Stimulated activated naive CD4-positive, alpha-beta T cell treated with Interleukin-2 at 50 U/mL for 16 hours (primary cell): ENCODE measurements at places on chromosomes 3 and 15.

DNA sequence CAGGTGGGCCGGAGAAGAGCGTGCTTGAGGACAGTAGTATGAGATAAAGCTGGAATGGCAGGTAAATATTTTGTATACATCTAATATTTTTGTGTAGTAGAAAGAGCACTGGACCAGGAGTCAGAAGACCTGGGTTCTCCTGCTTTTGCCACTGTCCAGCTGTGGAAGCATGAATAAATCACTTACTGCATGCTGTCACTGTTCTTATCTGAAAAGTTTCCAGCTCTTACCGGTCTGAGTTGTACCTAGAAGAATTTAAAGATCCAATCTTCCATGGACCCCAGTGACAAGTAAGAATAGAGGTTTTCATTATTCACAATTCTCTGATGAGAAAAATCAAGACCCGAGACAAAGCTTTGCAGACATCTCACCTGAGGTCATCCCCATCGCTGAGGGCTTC is 5.9 kb downstream of the XPC start:
- no peak for DNase-seq

- DNase-seq, result no peak
Measured at GRCh38 chr15:61151791-61152190, 77.3 kb downstream of the RORA start.

- DNase-seq, result no peak
Measured at GRCh38 chr3:147371771-147372340, 34.5 kb downstream of the ZIC4 start.

GRCh38 chr3:105876780-105877327 is 8.0 kb upstream of the CBLB start:
- DNase-seq, result no peak

- no peak for DNase-seq
Measured at GRCh38 chr3:28726840-28727239, 378.2 kb upstream of the AZI2 start.

DNA sequence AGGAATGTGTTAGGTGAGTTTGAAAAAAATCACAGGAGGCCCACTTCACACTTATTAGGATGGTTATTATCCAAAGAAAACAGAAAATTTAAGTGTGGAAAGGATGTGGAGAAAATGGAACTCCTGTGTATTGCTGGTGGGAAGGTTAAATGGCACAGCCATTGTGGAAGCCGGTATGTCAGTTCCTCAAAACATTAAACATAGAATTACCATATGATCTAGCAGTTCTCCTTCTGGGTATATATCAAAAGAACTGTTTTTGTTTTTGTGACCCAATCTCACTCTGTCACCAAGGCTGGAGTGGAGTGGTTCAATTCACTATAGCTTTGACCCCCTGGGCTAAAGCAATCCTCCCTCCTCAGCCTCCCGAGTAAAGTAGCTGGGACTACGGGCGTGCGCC is 10.4 kb upstream of the ZFYVE19 start:
- DNase-seq, result no peak

- DNase-seq, result no peak
Measured at GRCh38 chr3:158789592-158789991, 12.3 kb upstream of the MFSD1 start.

GRCh38 chr3:58474967-58475578 is 16.8 kb upstream of the KCTD6 start:
- DNase-seq, result no peak

GRCh38 chr3:61955483-61955882 is 394.1 kb downstream of the PTPRG start:
- no peak for DNase-seq

- no peak for DNase-seq
Measured at GRCh38 chr15:69830876-69831275, 266.8 kb downstream of the TLE3 start.

GRCh38 chr3:24952388-24952787 is 457.7 kb upstream of the THRB start:
- no peak for DNase-seq

DNA sequence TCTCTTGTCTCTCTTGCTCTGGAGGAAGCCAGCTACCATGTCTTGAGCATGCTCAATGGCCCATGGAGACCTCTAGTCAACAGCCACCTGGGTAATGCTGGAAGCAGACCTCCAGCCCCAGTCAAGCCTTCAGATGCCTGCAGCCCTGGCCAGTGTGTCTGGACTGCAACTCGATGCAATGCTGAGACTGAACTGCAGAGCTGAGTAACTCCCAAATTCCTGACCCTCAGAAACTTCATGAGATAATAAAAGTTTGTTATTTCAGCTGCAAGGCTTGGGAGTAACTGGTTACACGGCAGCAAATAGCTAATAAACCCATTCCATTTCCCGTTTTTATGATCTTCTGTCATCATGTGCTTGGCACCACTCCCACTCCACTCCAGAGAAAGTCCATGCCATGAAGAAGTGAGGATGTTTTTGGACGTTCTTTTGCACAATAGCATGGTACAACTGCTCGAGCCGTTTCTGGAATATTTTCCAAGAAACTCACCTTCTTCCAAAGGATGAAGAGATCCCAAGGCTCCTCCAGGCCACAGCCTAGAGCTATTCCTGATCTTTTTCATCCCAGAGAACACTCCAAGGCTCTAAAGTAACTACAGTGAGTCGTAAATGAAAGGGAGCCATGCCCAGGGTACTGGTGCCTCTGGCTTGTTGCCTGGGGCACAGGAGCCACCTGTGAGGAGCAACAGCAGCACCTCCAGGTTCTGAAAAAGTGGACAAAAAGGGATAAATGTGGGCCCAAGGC is 72.0 kb upstream of the KLF13 start:
- DNase-seq, result no peak

DNA sequence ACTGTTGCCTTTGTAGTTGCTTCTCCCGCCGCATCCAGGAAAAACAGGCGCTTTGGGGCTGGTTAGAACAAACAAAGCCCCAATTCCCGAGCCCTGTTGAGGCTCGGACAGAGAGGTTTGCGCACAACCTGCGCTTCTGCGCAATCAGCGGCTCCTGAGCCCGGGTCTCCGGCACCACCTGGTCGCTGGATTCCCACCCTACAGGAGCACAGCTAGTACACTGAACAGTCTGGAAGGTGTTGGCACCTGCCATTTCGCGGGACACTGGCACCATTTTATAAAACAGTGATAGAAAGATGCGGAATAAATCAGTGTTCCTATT is 13.8 kb downstream of the ZIC4 start:
- no peak for DNase-seq

- no peak for DNase-seq
Measured at GRCh38 chr3:183845608-183846288, 20.4 kb upstream of the MAP6D1 start.

GRCh38 chr15:62446984-62447383 is 281.9 kb upstream of the C2CD4B start:
- DNase-seq, result no peak

DNA sequence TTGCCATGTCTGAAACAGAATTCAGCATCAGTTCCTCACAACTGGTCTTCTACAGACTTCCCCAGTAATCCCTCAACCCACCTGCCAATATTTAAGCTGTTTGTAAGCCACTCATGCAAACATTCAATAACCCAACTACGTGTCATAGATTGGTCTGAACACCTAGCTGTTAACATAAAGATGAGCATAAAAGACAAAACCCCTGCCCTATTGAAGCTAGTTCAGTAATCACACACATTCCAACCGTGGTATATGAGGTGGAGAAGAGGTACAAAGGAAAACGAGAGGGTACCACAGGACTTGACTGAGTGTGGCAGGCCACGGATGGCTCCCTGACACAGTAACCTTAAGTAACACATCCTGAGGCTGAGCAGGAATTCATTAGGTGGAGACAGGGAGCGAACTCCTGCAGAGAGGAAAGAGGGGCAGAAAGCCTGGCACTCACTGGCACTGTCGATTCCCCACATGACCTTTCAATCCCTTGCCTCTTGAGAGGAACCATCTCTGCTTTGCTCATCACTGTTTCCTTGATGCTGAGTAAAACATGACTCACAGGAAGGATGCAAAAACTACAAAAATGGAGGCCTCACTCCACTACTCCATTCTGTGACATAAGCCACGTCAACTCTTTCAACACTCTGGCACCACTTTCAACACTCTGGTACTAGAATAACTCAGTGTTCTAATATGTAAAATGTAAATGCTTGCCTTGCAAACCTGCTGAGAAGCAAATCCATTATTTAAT is 31.3 kb downstream of the RPN1 start:
- no peak for DNase-seq

DNA sequence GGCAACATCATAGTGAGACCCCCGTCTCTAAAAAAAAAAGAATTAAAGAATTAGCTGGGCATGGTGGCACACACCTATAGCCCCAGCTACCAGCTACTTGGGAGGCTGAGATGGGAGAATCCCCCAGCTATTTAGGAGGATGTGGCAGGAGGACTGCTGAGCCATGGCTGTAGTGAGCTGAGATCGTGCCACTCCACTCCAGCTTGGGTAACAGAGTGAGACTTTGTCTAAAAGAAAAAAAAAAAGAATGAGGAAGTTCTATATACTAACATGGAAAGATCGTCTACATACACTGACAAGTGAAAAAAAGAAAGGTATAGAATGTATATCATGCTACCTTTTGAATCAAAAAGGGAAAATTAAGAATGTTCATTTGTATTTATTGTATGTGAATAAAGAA is 83.9 kb upstream of the CDAN1 start:
- no peak for DNase-seq

DNA sequence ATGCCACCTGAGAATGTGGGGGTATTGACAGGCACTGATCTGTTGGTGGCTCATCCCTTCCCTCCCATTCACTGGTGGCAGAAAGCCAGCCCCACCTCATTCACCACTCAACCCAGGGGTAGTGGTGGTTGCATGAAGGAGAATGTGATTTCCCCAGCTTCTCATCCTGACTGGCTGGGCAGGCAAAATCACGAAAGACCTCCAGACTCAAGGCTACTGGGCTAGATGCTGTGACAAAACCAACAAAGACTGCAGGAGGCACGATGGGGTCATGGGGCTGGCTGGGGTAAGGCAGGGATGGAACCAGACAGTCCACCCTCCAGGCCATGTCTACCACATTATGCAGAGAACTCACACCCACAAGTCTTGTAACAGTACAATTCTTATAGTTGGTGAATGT is 33.9 kb downstream of the FSTL1 start:
- DNase-seq, result no peak

GRCh38 chr3:48026951-48027908 is 11.0 kb upstream of the MAP4 start:
- no peak for DNase-seq
